Hippocampal formation (tissue), 2 donors: ENCODE measurements at places on chromosomes 16 and 17.

DNA sequence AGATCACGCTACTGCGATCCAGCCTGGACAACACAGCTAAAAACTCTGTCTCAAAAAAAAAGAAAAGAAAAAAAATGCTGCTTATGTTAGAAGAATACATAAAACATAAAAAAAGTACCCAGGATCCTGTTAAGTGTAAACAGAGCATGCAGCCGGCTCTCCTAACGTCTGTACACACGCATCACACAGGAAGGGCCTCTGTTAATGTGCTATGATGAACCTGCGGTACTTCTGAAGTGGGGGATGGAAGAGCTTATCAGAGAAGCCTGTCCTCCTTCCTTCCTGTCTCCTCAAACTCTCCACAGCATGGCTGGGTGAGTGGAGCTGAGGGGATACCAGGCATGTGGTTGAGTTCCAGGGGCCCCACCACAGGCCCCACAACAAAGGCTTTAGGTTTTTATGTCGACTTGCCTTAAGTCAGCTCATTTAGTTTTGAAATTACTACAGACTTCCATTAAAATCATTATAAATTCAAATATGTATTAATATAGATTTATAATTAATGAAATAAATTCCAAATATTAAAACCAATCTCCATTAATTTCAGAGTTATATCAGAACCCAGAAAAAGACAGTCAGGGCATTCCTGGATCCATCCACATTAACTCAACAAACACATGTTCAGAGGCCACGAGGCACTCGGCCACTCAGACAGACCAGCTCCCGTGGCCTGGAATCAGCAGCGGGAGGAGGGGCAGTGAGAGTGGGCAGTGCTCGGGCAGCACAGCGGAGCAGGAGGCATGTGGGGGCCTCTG is 11.7 kb downstream of the CCDC57 start:
- no peak for DNase-seq

DNA sequence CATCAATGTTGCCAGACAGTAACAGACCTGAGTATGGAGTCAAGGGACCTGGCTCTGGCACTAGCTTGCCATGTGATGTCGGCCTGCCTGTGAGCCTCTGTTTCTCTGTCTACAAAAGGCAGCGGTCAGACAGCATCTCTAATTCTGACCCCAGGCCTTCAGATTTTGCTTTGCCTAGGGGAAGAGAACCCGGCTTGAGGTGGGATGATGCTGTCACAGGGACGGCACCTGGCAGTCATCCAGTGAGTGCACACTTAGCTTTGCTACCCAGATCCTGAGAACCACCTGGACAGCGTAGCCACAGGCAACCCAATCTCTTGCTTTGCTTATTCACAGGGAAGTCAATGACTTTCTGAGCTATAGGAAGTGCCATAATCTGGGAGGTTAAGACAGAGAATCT is 135.2 kb upstream of the SALL1 start:
- no peak for DNase-seq

DNA sequence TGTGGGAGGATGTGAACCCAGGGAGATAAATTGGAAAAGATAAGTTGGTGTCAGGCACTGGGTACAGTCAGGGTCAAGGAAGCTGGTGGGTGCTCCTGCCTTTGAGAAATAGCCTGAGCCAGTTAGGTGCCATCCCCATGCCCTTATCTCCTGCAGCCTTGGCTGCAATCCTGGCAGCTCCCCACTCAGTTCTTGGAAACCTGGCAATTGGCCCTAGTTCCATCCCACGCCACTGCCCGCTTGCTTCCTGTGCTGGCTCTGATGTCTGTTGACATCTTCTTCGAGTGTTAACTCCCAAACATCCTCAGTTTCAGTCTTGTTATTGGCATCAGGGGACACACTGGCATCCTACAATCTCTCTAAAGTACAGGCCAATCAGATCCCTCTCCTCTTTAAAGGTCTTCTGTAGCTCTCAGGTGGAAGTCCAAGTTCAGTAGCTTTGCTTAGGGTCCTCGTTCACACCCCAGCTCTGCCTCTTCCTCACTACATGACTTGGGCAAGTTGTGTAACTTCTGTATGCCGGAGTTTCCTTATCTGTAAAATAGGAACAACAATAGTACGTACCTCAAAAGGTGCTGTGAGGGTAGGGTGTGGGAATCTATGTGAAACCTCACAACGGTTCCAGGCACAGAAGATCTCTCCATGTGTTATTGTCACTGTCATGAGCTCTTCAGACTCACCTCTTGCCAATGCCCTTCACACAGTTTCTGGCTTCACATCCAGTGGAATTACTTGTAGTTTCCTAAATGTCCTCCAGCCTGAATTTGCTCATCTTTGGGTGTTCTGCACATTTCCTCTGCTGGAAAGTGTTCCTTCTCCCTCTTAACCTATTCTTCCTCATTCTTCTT is 13.5 kb upstream of the PRKAR1A start:
- DNase-seq = no peak

DNA sequence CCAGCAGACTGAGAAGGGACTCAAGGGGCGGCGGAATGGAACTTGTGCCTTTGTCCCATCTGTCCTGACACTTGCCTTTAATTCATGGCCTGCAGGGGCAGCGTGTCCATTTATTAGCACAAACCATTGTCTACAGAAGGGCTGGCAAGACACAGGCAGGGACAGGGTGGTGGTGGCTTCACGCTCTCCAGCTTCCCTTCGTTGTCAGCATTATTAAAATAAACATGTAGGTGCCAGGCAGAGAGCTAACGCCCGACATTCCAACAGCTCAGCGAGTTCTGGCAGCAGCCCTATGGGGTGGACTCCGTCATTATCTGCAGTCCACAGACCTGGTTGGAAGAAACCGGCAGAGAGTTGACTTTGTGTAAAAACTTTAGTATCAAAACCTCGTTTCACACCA is 16.3 kb downstream of the DNAI2 start:
- no peak for DNase-seq

GRCh38 chr16:56275801-56276200 is 84.5 kb downstream of the GNAO1 start:
- DNase-seq = no peak

DNA sequence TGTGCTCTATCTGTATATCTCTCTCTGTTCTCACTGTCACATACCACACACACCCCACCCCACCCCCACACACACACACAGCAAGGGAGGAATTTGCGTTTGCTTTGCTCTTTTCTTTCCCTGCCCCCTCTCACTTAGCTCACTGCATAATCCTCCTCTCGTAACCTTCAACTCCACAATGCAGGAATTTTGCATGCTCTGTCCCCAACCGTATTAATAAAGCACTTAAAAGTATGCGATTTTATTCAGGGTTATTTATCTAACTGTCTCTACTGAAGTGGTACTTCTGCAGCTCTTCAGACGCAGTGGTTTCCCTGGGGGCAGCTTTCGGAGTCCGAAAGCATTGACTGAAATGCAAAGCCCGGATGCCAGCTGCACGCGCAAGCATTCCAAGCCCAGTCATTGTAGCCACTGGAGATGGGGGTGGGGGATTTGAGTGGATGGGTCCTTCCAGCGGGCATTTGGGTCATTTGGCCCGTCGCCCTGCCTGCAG is 105.4 kb upstream of the RBFOX1 start:
- DNase-seq = no peak

DNA sequence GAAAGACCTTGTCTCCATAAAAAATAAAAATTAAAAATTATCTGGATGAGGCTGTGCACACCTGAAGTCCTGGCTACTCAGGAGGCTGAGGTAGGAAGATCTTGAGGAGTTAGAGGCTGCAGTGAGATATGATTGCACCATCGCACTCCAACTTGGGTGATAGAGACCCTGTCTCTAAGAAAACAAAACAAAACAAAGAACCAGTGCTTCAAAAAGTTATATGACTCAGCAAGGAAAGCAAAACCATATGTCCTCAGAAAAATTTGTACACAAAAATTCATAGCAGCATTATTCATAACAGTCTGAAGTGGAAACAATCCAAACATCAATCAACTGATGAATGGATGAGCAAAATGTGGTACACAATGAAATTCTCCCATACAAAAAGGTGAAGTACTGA is 48.9 kb downstream of the SLFN5 start:
- no peak for DNase-seq

- no peak for DNase-seq
Measured at GRCh38 chr16:6548507-6548906, 784.1 kb upstream of the RBFOX1 start.

DNA sequence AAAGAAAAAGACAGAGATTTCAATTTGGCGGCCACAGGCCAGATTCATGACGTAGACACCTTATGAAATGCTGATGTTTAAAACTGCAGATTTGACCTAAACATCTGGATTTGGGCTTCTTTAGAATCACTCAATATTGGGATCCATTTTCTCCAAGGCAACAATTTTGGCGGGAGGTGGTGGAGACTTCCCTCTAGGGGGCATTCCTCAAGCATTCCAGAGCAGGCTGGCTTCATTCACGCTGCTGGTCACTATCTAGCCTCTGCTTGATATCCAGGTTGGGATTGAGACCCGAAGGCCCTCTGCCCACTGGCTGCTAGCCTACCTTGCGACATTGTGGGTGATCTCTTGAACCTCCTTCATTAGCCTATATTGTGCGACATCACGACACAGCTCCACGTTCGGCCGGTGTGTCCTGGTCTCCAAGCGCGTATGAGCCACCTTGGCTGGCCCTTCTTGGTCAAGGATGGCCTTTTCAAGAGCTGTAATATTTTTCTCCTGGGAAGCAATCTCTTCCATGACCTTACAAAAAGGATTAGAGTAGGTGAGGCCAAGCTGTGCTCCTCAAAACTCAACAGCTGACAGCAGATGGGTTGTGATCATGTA is 24.5 kb downstream of the FBXO39 start:
- no peak for DNase-seq

DNA sequence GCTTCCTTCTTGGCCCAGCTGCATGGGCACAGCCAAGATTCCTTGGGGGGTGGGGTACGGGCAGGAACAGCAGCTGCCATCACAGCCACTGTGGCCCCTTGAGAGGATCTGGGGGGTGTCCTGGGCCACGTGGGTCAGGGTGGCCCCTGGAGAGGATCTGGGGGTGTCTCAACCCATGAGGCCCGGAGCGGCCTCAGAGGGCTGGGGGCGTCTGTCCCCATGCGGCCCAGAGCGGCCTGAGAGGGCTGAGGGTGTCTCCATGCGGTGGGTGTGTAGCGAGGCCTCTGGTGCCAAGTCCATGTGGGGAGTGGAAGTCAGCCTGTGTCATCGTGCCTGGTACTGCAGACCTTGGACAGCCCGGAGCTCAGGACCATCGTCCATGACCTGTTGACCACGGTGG is 13.7 kb downstream of the TSC2 start:
- DNase-seq = no peak

GRCh38 chr17:75496005-75496404 is 19.3 kb downstream of the CASKIN2 start:
- no peak for DNase-seq

DNA sequence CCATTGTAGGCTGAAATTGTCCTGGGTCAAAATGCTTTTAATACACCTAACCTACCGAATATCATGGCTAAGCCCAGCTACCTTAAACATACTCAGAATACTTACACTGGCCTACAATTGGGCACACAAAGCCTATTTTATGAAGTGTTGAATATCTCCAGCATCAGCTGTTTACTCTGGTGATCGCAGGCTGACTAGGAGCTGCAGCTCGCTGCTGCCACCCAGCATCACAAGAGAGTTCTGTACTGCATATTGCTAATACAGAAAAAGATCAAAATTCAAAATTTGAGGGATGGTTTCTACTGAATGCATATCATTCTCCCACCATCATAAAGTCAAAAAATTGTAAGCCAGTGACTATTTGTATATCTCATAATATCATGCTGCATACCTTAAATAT is 55.3 kb downstream of the ULK2 start:
- DNase-seq = peak; percentile 23

- no peak for DNase-seq
Measured at GRCh38 chr17:59418732-59419166, 87.3 kb downstream of the YPEL2 start.

GRCh38 chr17:39564211-39564848 is 43.4 kb downstream of the NEUROD2 start:
- DNase-seq = no peak

GRCh38 chr16:87744750-87745514 is 20.9 kb downstream of the KLHDC4 start:
- DNase-seq = no peak

GRCh38 chr17:35104844-35105450 is 14.7 kb downstream of the RAD51D start:
- DNase-seq = no peak

GRCh38 chr16:85306071-85306792 is 194.0 kb upstream of the CIBAR2 start:
- no peak for DNase-seq

DNA sequence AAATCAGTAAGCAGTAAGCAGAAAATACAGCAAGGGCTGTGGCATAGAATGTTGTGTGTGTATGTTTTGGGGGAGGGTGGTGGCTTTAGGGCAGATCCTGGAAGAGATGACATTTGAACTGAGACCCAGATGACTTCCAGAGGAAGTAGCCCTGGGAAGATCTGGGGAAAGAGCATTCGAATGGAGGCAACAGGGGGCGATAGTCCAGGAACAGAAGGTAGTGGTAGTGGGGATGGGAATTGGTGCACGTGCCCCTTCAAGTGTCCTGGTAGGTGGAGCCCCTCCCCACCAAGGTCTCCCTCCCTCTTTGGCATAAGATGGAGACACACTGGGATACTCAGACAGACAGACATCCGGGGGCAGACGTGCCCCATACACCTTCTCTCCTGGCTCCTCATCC is 14.1 kb downstream of the ARHGEF15 start:
- no peak for DNase-seq

DNA sequence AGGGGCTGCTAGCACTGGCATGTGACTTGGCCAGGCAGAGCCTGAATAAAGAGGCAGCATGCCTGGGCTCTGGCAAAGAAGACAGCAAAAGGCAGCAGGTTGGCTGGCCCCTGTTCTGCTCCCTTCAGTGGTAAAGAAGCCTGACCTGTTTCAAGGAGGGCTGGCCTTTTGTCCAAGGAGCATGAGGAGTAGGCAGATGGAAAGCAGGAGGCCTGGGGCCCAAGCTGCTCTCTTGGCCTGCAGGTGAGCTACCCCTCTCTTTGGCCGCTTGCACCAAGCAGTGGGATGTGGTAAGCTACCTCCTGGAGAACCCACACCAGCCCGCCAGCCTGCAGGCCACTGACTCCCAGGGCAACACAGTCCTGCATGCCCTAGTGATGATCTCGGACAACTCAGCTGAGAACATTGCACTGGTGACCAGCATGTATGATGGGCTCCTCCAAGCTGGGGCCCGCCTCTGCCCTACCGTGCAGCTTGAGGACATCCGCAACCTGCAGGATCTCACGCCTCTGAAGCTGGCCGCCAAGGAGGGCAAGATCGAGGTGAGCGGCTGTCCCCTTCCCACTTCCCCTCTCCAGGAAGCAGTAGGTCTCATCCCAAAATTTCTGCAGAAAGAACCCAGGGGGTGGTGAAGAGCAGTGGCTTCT is 8.0 kb downstream of the TRPV2 start:
- DNase-seq = no peak

DNA sequence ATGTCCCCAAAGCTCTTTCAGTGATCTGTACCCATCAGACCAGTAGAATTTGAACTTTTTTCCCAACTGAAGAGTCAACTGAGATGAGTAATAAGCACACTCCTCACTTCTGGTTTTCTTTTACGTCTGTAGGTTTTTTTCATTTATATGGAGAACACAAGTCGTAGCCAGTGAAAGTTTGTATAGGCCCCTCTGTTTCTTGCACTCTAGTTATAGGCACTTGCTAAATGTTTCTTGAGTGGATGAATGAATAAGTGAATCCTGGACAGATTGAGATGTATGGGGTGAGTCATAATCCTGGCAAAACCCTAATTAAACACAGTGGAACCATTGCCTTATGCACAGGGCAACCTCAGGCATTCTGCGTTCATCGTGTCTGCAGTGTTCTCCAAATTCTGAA is 193.7 kb upstream of the TBX2 start:
- DNase-seq = no peak
